ENCODE measurements at places on chromosomes 7 and 10.

DNA sequence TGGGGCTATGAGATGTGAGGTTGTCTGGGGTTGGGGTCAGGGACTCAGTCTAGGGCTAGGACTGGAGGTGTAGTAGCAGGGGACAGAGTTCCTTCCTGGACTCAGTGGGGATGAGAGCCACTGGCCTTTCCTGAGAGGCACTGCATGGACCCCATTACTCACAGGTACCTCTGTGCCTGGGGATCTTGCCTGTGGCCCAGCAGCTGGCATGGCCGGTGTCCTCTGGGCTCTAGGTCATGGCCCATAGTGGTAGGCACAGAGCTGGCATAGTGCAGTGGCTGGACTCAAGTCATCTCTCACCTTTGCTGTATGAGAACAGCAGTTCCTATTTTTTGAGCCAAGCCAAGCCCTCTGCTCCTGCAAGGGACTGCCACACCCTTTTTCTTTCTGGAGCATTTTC is 51.9 kb downstream of the NEURL1 start:
- DNase-seq: no peak

- no peak for DNase-seq
Measured at GRCh38 chr10:61919646-61920215, 18.2 kb downstream of the ARID5B start.

GRCh38 chr7:91569728-91570457 is 305.7 kb downstream of the FZD1 start:
- DNase-seq: no peak

GRCh38 chr10:82643601-82644000 is 768.6 kb downstream of the NRG3 start:
- DNase-seq: no peak

DNA sequence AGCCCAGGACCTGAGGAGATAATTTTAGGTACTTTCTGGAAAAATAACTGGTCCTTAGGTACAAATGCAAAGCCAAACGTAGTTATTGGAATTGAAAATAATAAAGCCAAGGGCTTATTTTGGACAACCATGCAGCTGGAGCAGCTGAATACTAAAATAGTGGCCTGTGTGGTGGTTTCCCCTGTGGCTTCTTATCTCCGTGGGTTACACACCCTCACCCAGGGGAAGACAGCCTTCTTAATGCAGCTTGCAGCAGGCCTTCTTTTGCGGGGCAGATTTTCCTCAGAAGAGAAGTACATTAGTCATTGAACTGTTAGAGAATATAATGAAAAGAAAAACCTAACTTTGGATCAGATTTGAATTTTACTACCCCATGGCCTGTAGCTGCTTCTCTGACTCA is 133.5 kb downstream of the ST7 start:
- DNase-seq: no peak

GRCh38 chr10:114719311-114719710 is 61.2 kb upstream of the ABLIM1 start:
- DNase-seq: no peak

- DNase-seq: no peak
Measured at GRCh38 chr7:132066761-132067171, 509.5 kb downstream of the PLXNA4 start.

- DNase-seq: no peak
Measured at GRCh38 chr7:50827281-50827680, 44.6 kb upstream of the GRB10 start.

DNA sequence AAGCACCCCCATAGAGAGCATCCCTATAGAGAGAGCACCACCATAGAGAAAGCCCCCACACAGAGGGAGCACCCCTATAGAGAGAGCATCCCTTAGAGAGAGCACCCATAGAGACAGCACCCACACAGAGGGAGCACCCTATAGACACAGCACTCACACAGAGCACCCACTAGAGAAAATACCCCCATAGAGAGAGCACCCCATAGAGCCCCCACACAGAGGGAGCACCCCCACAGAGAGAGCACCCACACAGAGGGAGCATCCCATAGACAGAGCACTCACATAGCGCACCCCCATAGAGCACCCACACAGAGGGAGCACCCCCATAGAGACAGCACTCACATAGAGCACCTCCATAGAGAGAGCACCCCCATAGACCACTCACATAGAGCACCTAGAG is 48.6 kb downstream of the INSIG1 start:
- no peak for DNase-seq

- no peak for DNase-seq
Measured at GRCh38 chr10:6877722-6878392, 297.8 kb upstream of the PRKCQ start.

- no peak for DNase-seq
Measured at GRCh38 chr7:110918949-110919548, 171.9 kb upstream of the LRRN3 start.

DNA sequence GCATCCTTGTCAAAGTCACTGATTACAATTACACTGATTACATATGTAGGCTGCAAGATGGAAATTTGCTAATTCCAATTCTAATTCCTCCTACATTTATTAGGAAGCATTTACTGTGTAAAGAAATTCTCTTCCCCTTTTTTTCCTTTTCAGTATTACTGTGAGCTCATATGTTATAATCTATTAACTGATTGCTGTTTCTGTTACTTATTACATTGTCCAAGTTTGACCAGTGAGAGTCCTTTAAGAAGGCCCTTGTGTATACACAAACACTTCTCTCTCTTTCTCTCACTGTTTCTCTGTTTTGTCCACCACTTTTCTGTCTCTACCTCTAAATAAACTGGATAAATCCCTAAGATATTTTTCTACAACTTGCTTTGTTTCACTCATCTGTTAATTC is 31.5 kb downstream of the PHF14 start:
- no peak for DNase-seq

DNA sequence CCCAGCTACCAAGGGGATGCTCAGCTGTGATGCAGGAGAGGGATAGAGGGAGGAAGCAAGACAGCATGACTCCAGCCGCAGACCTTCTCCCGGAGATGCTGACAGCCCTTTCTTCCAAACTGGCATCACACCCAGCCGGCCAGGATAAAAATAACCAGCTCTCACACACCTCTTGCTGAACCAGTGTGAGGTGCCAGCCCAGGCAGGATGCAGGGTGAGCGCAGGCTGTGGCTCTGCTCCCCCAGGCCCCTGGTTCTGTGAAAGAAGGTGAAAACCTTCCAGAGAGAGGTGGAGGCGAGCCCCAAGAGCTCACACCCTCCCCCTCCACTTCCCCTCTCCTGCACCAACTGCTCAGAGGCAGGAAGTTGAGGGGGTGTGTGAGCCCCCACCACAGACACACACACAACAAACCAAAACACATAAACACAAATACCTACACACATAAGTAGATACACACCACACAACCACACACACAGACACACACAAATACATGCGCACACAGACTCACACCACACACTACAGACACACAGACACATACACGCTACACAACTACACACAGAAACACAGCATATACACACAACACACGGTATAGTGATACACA is 4.0 kb downstream of the GPR15LG start:
- DNase-seq: no peak

- no peak for DNase-seq
Measured at GRCh38 chr7:147432079-147432478, 1158.5 kb upstream of the C7orf33 start.

DNA sequence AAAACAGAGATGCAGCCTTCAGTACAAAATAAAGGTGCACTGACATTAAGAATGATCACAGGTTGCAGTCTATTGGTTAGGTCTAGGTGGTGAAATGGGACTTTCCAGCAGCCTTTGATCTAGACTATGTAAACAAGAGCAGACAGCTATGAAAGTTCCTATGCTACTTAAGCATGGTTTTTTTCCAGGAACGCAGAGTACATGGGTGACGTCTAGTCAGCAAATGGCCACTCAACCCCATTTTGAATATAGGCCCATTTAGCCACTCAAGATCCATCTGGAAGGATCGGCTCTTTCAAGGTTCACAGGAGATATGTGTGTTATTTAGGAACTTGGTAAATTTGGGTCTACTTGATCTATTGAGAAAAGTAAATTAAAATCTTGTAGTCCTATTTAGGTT is 1424.6 kb upstream of the LRRTM3 start:
- no peak for DNase-seq

- no peak for DNase-seq
Measured at GRCh38 chr7:155282671-155283070, 15.0 kb upstream of the INSIG1 start.

DNA sequence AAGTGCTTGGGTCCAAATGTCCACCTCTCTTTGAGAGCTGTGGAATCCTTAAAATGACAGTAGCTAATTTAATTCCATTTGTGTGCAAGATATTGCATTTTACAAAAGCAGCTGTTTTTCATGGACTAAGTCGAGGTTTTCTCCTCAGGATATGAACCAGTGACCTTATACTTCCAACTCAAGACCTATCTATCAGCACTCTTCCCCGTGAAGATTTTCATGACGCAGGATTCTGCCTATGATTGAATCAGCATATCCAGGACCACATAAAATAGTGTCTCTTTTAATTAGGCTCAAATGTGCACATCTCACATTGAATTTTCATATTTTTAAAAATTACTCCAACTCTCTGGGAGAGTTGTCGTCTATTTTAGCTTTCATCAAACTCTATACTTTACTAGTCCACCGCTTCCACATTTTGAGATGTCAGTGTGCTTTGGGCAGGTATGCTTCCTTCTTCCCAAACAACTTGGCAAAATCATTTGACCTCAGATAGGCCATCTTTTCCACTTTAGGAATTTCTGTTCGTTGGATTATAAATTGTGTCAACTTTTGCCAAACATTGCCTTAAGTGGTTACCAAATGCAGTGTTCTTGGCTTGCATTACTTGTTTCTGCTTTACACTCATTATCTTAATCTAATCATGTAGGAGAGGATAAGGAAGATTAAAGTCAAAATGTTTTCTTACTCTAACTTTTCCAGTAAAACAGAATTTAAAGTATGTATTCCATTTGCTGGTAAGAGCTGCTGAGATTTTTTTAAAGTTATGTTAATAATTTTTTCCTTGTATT is 39.4 kb downstream of the SEMA3A start:
- DNase-seq: no peak
